CD4-positive, alpha-beta T cell treated with Interferon alpha-2 for 1 hour (primary cell): ENCODE measurements at places on chromosomes 1 and 21.

DNA sequence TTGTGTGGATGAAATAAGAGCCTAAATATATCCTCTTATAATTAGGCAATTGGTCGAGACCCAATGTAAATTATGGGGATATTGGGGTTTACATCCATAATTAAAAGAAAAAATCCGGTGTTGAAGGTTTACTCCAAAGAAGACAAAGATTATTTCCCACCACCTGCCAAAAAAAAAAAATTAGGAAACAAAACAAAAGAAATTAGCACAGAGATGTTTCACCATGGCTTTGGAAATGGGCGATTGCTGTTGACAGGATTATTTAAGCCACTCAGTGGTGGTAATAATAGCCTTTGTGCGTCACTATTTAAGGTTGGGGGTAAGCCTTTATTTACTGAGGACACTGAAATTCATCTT, 585 bp upstream of the GLRX2 start:
- DNase-seq: no peak

DNA sequence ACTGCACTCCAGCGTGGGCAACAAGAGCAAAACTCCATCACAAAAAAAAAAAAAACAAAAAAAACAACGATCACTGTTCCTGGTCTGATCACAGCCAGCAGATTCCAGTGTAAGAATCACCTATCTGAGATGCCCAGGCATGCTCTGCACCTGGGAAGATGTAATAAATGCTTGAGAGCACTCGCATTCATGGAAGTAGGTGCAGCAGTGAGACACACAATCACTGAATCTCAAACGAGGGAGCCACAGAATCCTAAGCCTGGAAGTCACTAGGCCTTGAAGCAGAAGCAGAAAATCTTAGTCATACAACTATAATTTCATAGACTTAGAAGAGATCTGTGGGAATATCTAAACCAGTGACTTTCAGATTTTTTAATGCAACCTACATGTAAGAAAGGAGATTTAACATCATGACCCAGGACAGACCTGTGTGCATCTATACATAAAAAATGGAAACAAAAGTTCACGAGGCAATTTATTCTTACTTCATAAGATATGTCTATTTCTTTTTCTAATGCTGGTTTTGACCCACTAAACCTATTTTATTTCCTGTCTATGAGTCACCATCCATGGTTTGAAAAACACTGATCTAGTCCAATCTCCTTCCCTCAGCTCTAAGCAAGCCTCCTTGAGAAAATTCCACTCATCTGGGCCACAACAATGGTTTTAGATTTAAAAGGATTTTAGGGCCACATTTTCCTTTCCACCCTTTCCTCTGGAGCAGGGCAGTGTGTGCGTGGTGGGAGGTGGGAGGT, 30.4 kb downstream of the RIMS3 start:
- DNase-seq: no peak

DNA sequence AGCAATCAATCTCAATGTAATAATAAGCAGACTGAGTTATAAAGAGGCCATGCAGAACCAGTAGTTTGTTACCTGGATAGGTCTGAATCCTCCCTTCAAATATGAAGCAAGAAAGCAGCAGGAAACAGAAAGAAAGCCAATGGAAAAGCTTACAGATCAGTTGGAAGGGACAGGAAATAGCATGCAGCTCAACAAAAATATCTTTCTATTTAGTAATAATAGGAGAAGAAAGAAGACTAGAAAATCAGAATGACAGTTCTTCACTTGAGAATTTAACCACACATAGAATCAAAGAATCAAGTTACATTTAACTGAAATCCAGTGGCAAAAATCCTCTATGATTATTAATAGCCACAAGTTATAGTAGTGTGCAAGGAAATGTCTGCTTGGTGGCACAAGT, 194.4 kb downstream of the EIF4G3 start:
- DNase-seq: no peak

DNA sequence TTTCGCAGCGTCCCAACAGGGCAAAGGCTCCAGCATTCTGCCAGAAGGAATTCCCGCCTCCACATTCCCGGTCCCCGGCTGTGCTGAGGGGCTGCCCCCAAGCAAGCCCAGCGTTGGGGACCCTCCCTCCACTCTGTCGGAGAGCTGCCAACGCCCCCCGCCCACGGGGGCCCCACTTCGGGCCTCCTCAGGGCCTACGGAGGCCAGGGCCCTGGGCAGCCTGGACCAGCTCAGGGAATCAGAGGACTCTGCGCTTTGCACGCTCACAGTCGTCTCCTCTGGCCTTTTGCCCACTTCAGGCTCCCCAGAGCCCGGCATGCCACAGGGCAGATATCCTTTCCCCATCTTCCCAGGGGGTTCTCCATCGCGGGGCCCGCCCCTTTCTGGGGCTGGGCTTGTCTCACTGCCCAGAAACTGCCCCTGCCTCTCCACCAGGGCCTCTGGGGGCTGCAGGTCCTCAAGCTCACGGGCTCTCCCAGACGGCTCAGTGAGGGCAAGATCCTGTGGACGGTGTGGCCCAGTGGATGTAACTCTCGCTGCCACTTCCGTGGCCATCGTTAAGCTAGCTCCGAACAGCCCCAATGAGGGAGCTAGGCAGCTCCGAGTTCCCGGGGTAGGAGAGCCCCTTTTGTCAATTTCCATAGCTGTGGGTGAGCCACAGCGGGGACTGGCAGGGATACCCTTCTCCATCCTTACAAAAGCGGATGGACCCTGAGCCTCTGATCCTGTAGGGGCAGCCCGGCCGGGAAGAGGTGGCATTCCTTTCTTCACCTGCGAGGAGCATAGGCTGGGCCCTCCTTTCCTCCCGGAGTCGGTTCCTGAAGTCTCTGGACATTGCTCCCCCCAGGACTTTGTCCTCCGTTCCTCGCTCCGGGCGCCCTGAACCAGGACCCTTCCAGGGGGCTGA, 2.8 kb downstream of the ITPKB start:
- no peak for DNase-seq

DNA sequence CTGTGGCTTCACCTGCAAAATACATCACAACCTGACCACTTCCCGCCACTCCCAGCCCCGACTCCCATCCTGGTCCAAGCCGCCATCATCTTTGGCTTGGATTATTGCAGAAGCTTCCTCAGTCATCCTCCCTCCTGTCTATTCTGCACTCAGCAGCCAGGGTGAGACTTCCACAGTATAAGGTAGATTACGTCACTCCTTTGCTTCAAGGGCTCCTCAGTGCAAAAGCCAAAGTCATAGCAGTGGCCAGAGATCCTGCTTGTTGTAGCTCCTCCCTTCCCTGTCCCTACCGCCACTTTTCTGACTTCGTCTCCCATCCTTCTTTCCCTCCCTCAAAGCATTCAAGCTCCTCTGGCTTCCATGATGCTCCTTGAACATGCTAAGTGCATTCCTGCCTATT, 152.8 kb downstream of the GRIK3 start:
- DNase-seq: no peak

DNA sequence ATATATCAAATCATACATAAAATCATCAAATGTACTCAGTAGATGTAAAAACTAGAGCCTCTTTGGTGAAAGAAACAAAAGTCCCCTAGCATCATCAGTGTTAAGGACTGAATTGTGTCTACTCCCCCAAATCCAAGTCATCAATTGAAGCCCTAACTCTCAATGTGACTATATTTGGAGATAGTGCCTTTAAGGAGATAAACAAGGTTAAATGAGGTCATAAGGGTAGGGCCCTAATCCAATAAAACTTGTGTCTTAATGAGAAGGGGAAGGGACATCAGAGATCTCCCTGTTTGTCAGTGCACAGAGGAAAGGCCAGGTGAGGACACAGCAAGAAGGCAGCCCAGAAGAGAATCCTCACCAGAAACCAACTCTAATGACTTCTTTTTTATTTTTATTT, 33.5 kb downstream of the USP24 start:
- no peak for DNase-seq

DNA sequence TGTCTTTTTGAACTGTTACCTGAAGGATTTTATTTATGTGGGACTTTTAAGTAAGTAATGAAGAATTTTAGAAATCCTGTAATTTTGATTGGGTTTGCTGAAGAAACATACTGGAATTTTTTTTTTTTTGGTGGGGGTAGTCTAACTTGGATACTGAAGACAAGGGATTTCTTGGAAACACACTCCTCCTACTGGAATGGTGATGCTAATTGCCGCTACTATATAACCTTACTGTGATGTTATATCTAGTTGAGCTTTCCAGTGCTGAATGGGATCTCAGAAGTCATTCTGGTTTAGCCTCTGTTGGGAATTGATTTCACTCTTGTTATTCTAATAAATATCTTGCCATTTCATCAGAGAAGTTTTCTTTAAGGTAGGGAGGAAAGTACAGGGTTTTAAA, 8.4 kb downstream of the PPP2R5A start:
- no peak for DNase-seq

- no peak for DNase-seq
Measured at GRCh38 chr21:26877018-26877417, 31.8 kb upstream of the ADAMTS1 start.

DNA sequence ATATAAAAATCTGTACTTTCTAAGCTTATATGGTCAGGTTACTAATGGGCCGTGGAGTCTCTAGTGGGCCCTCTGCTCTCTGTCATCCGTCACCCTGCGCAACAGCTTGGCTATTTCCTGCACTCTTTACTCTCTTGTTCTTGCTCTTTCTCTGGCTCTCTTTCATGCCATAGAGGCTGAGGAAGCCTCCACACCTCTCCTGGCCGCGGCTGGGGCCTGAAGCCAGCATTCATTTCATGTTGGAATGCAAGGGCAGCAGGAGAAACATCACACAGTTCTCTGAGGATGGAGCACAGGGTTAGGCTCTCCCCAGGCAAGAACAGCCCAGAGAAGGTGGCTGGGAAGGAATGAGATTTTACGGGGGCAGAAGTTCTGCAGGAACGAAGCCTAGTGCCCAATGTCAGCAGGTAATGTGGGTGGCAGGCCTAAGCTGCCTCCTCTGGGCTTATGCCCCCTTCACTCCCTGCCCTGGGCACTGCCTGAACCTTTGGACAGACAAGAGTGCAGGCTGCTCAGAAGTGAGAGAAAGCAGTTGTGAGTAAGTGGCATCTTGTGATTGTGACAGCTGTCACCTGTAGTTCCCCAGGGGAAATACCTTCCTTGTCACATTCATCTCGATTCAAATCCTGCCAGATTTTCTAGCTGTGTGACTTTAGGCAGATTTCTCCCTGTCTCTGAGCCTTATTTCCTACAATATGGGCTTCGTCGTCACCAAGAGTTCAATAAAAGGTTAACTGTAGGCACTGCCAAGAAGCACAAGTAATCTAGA, 3.6 kb upstream of the FHAD1 start:
- no peak for DNase-seq

DNA sequence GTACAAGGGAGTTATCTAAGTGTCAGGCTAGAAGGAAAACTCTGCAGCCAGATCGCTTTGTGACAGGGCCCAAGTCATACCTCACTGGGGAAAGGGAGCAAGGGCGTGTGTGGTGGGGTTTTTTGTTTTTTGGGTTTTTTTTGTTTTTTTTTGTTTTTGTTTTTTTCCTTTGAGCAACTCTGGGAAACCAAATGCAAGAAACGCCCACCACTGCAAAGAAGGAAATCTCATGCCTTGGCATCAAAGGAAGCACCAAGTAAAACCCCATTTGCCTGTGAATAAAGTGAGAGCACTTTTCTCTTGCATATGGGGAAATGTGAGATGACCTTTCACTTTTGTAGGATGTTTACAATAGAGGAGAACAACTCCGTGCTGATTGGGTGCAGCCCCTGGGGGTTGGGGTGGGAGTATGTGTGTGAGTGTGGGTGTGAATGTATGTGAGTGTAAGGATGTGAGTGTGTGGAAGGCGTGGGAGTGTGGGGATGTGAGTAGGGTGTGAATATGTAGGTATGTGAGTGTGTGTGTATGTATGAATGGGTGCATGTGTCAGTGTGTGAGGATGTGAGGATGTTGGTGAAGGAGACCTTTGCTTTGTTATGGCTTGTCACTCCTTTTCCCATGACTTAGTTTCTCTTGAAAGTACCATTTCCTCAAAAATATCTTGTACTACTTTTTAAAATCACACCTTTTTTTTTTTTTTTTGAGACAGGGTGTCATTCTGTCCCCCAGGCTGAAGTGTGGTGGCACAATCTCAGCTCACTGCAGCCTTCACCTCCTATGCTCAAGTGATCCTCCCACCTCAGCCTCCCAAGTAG, 34.6 kb downstream of the IL12RB2 start:
- DNase-seq: no peak

GRCh38 chr1:160954158-160955104, at the start of gene ITLN2:
ITLN2 (minus strand) TSS chr1:160954809; CDS start chr1:160954741, 68 bp downstream.
- DNase-seq: peak; percentile 60

DNA sequence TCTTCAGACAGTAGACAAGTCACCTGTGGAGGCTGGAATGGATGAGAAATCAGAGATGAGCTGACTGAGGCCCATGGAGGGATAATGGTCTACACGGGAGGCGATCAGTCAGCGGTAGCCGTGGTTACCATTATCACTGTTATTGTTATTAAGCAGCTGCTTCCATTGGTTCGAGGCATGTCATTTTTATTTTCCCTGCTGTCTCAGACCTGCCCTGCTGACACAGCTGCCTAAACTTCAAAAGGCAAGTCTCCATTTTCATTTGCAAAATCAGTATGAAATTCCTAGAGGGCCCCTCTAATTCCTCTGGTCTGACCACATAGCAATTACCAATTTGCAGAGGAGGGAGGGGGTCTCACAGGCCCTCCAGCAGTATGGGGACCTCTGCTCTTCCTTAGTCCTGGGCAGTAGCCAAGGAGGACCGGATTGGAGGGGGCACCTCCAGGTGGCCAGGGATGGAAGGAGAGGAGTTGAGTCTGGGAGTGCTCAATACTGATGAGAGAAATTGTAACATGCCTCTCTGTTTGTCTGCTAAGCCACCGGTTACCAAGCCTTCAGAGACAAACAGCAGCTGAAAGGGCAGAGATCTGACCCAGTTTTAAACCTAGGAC, 184.2 kb downstream of the TRABD2B start:
- no peak for DNase-seq

DNA sequence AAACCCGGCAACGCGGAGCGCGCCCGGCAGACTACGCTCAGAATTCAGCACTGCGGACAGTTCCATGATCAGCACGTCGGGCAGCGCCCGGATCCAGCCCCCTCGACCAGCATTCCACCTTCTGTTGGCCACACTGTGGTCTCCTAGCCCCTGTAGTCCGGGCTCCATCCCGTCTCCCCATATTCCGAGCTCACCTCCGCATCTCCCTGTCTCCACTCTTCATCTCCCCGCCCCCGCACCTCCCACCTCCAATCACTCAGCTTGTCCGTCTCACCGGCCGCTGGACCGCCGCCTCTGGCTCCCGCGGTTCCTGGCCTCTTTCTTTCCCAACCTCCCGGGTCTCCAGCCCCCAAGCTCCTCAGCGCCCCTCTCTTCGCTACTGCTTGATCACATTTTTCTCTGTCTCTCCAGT, 500 bp downstream of the EPHA10 start:
- peak; percentile 10 for DNase-seq

GRCh38 chr1:38173157-38173831, 126.7 kb upstream of the POU3F1 start:
- DNase-seq: no peak

DNA sequence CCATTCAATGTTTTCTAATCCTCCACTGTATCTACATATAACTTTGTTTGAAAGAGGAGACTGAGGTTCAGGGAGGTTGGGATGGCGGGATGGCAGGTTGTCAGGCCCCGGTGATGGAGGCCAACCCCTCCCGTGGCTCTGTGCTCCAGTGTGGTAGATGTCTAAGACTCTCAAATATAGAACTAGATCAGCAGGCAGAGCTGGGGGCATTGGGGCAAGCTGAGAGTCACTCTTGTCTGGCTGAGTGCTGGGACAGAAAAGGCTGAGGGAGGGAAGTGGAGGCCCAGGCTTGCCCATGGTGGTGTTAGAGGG, 1.7 kb downstream of the IL6R start:
- no peak for DNase-seq

GRCh38 chr1:244730153-244730933, 77.4 kb downstream of the DESI2 start:
- peak; percentile 2 for DNase-seq

GRCh38 chr21:26405071-26405470, 168.0 kb downstream of the CYYR1 start:
- no peak for DNase-seq
